Urinary bladder (tissue), 4 donors: ENCODE measurements at places on chromosomes 1 and 21. TPM values are rescaled to one million over a fixed set of nuclear protein-coding genes. Genes with fewer than 3 reads are reported as not detected.

DNA sequence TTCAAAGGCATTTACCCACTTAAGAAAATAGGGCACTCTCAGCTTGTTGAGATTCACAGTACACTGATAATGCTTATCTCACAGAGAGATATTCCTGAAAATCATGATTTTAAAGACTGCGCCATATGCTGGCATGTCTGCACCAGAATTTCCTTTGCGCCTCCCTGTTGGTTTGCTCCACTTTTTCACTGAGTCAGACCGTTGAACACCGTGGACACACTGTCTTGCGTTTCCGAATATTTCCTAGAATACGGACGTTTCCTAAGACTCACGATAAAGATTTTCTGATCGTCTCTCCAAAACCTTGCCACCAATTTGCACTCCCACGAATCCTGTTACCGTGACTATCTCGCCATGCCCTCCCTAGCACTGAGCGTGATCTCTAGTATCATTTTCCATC lies 497 bp upstream of the C1orf115 start:
- DNase-seq = no peak

ITSN1 gene
- 44.4 TPM for polyA plus RNA-seq

PDPN gene
- polyA plus RNA-seq = 96.8 TPM

DNA sequence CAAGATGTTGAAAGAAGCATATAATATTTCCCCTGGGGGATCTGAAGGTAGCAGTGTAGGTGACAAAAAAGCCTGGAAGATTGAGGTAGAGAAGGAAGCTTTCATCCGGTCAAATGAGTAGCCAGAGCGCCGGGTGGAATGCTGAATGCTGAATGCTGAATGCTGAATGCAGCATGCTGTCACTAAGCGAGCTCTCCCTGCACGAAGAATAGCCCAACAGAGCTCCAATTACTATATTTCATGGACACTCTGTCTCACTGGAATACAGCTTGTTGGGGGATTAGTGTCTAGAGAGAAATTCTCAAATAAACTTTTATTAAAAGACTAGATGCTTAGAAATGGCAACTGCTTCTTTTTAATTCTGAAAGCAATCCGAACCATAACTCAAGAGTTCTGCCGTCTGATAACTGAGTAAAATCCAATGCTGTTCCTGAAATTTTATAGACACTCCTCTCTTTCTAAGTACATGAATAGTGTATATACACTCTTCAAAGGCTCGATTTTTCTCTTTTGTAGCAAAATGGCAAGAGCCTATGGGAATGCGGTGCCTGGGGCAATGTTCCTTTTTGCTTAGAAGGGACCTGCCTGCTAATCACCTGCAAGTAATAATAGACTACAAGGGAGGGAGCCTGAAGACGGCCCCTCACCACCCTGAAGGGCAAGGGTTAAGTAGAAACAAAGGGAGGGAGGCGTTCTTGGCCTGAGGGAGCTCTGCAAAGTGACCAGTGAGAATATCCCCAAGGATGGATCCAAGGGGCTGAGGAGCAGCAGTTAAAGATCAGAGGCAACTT lies 203.7 kb upstream of the ESRRG start:
- DNase-seq = no peak

GRCh38 chr1:32411261-32411660 lies 17.0 kb upstream of the BSDC1 start:
- DNase-seq = no peak

- no peak for DNase-seq
Observed at GRCh38 chr21:45443595-45444181, 38.7 kb downstream of the COL18A1 start.

RERE gene
- polyA plus RNA-seq = 69.0 TPM

MLLT11 gene
- 4.9 TPM for polyA plus RNA-seq

GRCh38 chr1:1910033-1910465 lies 5.0 kb upstream of the CALML6 start:
- no peak for DNase-seq

DNA sequence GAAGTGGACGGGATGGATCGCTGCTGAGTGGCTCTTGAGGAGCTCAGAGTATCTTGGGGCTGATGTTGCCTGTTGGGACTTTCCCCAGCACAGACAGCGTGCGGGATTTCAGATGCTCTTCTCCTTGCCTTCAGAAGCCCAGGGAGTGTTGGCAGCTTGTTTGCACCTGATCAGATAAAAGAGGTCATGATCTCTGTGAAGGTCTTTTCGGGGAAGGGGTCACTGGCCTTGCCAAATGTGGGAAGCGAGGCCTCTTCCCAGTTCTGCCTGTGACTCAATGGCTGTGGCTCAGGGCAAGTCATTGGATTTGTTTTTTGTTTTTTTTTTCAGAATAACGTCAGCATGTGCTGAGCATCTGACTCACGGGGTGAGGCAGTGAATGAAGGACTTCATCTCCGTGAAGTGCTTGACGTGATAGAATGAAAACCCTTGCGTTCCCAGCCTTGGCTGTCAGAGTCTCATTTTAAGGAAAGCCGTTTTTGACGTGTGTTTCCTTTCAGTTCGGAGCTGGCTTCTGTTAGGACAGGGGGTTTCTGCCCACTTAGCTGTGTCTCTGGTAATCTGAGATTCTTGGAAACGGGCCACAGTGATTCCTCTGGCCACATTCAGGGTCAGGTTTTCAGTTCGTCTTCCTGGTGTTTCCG lies 46.7 kb downstream of the GALNT2 start:
- no peak for DNase-seq

GRCh38 chr1:69409731-69410456 lies 157.8 kb upstream of the LRRC7 start:
- DNase-seq = no peak

DNA sequence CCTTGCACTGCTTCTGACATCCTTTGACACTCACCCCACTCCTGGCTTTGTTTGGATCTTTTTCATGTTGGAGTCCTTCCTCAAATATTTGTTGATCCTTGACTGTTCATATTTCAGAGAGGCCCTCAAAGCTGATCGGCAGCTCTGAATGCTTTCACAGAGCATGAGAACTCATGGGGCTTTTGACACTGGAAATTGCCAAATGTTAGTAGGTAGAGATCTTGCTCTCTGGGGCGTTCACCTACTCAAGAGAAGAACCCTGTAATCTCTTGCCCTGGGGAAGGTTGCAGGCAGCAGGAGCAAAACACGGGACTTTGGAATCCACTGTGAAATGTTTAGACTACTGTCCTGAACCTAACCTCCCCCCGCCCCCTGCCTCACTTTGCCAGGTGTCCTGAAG lies 67.4 kb upstream of the STUM start:
- no peak for DNase-seq

DNA sequence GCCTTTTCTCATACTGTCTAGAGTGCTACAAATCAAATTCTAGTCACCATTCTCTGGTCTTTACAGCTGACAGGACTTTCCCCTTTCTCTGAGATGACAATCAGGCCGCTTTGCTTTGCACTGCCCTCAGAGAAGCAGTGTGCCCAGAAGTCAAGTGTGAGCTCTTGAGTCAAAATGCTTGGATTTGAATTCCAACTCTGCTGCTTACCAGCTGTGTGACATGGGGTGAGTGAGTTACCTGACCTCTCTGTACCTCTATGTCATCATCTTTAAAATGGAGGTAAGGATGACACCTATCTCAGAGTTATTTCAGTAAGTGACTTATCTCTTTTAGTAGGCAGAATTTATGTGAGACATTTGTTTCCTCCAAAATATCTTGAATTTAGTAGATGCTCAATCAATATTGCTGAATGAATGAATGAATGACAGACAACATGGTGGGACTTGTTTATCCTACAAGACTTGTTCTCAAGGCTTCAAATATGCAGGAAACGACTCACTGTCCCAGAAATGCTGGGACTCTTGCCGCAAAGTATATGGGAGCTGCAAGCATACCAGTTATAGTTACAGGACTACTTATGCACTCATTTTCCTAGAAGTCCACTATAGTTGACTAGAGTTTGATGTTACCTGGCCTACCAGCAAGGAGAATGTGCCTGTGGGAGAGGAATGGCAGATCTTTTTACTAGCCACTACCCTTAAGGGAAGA lies 38.1 kb upstream of the A3GALT2 start:
- no peak for DNase-seq

FAM163A gene
- polyA plus RNA-seq = 0.30 TPM

DNA sequence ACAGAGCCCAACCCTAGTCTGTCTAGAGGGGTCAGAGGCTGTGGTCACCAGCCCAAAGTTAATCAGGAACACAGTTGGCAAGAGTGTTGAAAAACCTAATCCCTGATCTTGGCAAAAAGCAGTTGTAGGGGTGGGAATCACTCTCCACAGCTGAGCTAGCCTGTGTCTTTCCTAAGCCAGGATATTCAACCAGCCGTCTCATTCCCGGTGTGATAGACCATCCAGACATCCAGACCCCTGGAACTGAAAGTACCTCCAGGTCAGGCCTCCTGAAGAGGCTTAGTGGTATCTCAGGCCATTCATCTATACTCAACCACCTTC lies 4.9 kb downstream of the LHX9 start:
- DNase-seq = no peak

GRCh38 chr1:234881893-234882771 lies 246.5 kb downstream of the TOMM20 start:
- no peak for DNase-seq

- DNase-seq = no peak
Observed at GRCh38 chr21:41429305-41429704, 3.3 kb downstream of the MX1 start.

DNA sequence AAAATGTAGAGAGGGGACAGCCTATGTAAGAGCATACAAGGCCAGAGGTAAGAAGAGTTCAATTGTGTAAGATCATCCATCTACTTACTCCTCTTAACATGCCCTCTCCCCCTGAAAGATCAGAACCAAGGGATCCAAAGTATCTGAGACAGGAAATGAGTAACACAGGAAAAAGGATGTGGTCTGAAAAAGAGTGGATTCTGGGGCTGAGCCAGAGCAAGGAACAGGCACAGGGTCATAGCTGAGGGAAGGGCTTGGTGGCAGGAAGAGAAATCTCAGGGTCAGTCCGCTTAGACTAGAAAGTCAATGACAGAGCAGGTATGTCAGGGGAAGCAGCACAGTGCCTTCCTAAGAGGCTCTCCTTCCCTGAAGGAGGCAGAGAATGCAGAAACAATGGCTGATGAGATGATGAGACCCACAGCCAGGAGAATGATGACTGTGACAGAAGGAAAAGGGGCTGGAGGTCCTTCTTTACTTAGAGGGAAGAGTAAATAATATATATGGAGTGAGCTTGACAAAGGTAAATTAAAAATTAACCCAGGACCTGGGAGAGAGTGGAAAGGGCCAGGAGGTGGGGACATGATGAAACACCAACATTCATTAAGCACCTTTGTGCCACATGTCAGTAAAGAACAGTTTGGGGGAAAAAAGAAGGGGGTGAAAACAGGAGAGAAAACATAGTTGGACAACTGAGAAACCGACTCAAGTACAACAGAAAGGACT lies 26.2 kb upstream of the A3GALT2 start:
- DNase-seq = no peak

ABL2 gene
- 5.9 TPM for polyA plus RNA-seq

- no peak for DNase-seq
Observed at GRCh38 chr1:65979136-65980044, 186.7 kb downstream of the PDE4B start.

- no peak for DNase-seq
Observed at GRCh38 chr1:243253211-243253925, 1.7 kb downstream of the CEP170 start.

DNA sequence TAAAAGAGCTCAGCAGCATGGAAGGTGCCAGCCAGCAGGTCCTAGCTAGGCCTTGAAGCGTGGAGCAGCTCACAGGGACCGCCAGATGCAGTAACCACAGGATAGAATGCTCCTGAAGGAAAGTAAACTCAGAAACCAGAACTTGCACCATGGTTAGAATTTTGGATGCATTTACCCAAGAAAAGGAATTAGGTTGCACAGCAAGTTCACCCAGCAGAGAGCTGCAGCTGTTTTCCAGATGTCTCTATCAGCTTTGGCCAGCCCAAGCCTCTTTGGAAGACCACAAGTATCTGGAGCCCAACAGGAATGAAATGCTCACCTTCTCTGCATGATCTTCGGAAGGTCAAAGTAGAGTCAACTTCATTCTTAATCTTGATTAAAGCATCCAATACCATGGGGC lies 21.0 kb upstream of the ATP13A2 start:
- no peak for DNase-seq

DNA sequence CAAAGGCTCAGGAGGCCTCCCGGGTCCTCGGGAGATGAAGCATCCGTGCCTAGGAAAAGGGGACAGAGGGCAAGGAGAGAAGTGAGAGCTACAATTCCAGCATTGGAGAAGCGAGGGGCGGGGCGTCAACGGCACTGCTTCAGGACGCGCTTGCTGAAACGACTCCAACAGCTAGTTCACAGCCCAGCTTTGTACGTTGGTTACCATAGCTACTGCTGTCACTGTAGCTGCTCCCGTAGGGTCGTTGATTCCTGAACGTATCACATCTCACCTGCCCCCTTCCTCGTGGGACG lies 63.1 kb downstream of the TOR1AIP2 start:
- no peak for DNase-seq

LRRC71 gene
- not detected for polyA plus RNA-seq

DNA sequence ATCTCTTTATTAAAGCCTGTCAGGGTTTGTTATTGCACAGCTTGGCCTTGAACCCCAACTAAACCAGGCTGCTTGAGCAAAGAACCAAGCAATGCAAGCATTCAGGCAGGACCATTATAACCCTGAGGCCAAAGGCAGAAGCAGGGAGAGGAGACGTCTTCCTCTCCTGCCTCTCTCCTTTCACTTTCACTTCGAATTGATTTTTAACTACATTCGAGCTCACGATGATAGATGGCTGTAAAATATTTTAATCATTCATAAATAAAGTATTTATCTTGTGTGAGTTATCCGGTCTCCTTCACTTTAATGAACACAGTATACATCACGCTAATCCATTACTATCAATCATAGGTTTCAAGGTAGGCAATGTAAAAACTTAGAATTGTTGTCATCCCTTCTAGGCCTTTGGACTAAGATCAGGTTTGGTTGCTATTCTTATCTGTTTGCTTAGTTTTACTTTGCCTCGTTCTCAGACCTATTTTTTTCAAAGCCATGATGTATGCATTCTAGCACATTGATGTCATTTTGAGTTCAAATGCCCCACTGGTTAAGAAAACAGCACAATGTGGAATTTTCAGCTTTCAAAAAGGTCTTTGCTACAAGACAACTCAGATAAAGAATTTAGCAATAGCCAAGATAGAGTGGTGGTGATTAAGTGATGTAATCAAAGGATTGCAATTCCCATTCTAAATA lies 480.2 kb upstream of the RUNX1 start:
- no peak for DNase-seq

- DNase-seq = no peak
Observed at GRCh38 chr1:230796626-230797025, 49.4 kb downstream of the CAPN9 start.

DNA sequence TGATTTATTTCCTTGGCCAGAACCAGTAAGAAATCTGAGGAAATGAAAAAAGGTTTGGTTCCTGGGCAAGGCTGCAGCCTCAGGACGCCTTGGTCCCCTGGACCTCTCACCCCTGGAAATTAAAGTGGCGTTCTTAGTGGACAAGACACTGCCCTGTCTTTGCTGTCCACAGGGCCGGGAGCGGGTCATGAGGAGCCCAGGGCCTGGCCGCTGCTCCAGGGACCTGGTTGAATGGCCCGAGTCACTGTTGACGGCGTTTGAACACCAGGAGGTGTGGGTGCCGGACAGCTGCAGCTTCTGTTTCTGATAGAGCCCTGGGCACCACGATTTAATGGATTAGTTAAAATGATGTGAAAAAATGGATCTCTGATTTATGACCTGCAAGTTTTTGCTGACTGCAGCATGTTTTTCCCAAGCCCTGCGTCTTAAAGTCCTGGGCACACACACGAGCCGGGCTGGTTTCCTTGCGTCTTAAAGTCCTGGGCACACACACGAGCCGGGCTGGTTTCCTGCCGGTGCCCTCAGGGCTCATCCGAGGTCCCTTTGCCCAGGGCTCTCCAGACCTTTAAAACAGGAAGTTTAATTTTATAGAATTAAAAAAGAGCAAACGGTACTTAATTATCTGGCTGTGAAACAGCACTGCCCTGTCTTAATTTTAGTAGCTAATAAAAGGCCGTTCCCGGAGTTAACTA lies 74.1 kb upstream of the ACTRT2 start:
- DNase-seq = no peak
